Stimulated activated CD8-positive, alpha-beta memory T cell treated with anti-CD3 and anti-CD28 coated beads, Interleukin-4, amount 100 ng/mL, for 1 hour (primary cell): ENCODE measurements at places on chromosomes 1 and 21.

DNA sequence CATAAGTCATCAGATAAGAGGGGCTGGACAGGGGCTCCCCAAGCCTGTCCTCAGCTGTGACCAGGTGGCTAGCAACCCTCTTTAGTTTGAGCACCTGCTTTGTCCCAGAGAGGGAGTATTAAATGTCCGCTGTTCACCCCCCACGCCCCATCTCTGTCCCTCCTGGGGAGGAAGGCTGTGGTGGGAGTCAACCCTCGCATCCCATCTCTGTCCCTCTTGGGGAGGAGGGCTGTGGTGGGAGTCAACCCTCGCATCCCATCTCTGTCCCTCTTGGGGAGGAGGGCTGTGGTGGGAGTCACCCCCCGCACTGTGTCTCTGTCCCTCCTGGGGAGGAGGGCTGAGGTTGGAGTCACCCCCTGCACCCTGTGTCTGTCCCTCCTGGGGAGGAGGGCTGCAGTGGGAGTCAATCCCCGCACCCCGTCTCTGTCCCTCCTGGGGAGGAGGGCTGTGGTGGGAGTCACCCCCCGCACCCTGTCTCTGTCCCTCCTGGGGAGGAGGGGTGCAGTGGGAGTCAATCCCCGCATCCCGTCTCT is 72.6 kb upstream of the ABCG1 start:
- DNase-seq, result no peak

DNA sequence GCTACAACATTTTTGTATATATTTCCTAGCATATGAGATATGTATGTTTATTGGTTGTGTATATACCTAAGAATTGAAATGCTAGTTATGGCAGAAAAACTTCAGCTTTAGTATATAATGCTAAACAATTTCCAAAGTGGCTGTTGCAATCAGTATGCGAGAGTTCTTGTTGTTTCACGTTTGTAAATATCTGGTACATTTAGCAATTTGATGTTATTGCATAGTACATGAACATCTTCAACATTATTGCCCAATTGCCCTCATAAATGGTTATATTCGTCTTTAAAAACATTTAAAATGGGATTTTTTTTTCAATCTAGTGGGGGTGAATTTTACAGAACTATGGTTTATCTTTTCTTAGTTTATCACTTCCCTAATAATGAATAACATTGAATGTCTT is 86.2 kb upstream of the HP1BP3 start:
- no peak for DNase-seq

- no peak for DNase-seq
Observed at GRCh38 chr1:44587796-44588460, 86.4 kb downstream of the TMEM53 start.

DNA sequence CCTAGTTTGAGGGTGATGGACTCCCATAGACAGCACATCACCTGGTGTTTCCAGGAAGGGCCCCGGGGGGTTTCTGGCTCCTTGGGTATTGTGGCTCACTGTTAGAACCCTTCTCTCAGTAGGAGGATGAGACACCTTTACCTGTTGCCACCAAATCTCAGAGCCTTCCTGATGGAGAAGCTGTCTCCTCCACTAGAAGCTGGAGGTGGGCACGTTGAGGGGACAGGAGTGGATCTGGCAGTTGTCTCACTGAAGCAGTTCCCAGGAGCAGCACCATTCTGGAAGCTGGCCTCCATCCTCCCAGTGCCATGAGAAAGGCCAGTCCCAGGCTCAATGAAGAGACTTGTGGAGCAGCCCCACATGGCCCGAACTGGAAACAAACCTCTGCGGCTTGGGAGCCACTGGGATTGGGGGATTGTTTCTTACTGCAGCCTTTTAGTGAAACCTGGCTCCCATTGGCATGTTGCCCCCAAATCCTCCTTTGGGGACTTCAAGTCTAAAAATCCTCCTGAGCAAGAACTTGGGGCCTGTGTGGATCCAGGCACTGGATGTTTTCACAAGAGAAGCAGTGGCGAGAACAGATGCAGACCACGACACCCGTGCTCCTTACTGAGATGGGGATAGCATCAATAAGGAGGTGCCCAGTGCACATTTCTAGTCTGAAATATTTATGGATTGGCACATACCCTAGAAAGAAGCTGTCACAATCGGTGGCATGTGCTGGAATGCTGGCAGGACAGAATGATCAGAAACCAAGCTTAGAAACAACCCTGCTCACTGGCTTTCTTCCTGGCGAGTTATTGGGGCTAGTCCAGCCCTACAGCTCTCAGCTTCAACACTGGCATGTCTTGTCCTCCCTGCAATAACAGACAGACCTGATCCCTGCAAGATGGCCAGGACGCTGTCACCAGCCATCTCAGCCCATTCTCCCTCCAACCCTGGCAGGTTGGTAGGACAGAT is 223.7 kb upstream of the AJAP1 start:
- DNase-seq, result no peak

- no peak for DNase-seq
Observed at GRCh38 chr1:160925652-160926244, 28.9 kb downstream of the ITLN2 start.

DNA sequence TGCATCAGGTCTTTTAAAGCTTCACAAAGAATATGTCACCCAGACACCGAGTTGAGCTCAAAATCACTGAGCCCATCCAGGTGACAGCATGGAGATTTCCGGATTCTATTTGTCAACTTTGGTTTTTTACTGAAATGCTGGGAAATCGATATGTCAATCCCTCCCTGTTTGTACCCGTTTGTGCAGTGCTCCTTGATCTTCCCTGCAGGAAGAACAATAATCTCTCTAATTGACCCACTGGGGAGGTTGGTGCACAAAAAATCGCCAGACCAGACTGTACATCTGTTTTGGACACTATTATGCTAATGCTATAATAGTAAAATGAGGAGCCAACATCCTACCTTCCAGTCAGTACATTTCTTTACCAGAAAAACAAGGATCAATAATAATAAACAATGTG is 1.8 kb downstream of the BARHL2 start:
- no peak for DNase-seq

GRCh38 chr21:28148400-28149064 is 844.1 kb downstream of the LTN1 start:
- no peak for DNase-seq
